Anterior cingulate cortex (tissue), 58 donors: ENCODE measurements at places on chromosomes 11 and 22.

- DNase-seq, result no peak
Observed at GRCh38 chr22:37726241-37726887, 29.5 kb downstream of the TRIOBP start.

GRCh38 chr22:49052560-49052959 is 775.1 kb downstream of the BRD1 start:
- no peak for DNase-seq

DNA sequence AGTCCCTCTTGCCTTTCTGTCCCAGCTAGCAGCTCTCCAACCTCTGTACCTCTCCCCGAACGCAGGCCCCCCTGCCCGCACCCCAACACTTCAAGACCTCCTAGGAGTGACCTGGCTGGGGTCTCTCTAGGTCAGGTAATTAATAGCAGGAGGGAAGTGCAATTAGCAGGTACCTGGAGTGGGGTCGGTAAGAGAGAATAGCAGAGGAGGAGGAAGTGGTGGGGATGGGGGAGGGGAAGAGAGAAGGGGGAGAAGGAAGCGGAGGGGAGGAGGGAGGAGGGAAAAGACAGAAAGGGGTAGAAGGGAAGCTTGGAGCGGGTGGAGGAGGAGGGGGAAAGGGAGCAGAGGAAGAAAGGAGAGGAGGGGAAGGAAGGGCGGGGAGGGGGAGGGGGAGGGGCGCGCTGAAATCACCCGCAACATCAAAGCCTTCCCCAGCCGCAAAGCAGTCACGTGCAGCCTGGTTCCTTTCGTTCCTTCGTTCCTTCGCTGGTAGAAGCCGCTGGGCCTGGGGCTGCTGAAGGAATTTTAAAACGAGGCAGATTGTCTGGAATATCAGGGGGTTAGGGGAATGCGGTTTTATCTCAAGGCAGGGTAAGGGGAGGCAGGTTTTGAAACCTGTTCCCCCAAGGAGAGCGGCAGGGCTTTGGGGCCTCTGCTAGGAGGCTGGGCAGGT is 29.3 kb upstream of the TCF20 start:
- DNase-seq, result no peak

DNA sequence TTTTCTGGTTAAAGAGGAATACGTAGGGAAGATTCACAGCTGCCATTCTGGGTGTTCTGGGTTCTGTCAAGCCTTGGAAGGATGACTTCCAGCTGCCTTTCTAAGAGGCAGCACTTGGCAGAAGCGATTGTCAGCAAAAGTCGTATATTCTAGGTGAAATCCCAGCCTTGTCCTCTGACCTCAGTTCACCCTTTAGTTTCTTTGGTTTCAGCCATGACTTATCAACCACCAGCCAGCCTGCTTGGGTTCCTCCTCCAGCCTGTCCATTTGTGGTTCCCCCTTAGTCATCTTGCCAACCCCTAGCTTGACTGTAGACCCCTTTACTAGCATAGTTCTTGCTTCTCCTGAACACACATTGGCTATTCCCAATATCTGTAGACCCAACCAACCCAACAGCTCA is 102.3 kb upstream of the CD44 start:
- no peak for DNase-seq

DNA sequence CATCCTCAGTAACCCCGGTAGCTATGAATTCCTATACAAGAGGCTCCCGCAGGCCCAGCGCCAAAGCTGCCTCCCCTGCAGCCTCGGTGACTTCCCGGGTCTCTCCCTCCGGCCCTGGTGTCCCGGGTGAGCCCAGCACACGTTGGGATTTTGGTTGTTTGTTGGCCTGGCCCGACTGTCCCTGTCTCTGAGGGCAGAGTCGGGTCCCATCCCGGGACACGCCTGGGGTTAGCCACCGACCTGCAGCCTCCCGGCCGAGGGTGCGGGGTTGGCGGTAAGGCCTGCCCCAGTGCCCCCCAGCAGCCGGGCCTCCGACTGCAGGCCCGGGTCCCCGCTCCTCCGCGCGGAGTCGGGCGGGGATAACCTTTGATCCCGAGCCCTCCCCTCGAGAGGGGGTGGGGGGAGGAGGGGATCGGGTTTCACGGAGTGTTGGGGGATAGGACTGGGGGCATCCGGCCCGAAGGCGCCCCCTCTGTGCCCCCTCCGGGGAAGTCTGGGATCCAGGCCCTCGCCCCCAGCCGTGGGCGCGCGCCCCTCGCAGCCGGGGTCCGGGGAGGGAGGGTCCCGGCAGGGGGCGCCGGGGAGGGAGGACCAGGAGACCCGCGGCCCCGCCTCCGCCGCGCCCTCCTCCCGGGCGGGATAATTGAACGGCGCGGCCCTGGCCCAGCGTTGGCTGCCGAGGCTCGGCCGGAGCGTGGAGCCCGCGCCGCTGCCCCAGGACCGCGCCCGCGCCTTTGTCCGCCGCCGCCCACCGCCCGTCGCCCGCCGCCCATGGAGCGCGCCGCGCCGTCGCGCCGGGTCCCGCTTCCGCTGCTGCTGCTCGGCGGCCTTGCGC is at the start of gene FBLN1:
FBLN1 (plus strand) TSS at position 669 of the 835 bp plus-strand sequence; CDS start at position 772, 103 bp downstream.
- no peak for DNase-seq

DNA sequence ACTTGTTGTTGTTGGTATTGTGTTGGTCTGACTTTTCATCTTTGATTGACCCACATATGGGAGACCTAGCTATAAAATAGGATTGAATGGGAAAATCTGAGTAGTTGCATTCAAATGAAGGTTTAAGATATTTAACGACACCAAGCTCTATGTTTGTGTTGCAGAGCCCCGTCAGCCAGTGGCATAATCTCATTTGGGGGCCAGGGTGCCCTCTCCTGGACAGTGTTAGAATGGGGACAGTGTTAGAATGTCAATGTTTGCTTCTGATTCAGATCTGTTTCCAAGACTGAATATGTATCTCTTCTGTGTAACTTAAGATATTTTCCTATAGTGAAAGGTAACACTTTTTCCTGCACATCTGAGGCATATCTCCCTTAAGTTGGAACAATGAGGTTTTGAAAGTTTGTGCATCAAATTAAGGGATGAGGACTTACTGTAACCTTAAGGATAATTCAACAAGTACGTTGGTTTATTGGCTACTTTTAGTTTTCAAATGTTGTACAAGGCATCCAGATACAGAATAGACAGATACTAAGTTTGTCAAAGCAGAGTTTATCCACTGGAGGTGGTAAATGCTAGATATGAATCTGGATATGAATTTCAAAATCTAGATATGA is 5.3 kb upstream of the OR52M1 start:
- peak; percentile 3 for DNase-seq

GRCh38 chr22:28341001-28341400 is 338.6 kb downstream of the TTC28 start:
- no peak for DNase-seq

DNA sequence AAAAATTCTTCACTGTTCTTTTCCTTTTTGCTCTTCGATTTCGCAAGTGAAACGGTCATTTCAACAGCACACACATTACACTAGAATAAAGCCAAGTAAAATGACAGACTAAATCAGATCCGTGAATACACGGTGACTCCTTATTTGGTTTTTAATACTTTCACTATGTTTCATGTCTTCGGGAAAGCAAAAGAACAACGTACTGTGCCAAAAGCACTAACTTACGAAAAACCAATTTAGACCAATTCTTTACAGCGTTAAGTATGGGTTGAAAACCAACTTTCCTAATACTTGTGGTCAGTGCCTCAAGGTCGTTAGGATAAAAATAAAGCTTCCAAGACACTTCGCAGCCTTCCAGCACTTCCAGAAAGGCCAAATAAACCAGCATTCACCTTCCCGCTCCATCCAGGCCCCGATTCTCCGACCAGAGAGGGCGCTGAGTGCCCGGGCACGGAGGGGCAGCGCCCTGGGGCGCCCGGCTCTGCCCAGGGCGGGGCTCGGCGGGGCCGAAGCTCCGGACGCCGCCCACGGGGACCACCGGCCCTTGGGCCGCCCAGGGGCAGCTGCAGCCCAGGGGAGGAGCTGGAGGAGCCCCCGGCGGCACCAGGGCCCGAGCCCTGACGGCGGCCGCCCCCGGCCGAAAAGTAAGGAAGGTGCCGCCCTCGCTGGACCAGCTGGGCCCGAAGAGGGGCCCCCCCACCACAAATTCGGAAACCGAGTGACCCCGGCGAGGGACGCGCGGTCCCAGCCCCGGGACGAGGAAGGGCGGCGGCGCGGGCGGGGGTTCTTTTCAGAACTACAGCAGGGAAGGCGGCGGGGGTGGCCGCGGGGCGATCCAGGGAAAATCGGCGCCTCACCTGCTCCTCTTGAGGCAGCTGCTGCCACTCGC is 499 bp downstream of the ATL3 start:
- peak; percentile 42 for DNase-seq

DNA sequence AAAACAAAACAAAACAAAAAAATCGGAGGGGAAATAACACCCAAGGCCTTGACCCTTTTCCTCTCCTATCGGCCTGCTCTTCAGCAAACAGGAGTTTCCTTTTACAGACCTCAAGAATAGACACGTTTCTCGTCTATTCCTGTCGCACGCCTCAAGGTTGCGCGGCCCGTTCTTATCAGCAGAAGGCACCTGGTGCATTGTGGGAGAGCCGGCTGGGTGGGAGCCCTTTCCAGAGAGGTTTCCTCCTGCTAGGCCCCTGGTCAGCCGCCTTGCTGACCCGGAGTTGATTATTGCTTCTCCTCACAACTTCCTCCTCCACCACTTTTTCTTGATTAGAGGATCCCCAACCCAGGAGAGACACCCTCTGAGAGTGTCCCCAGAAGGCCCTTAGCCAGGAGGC is 497.3 kb downstream of the MIAT start:
- DNase-seq, result no peak

- no peak for DNase-seq
Observed at GRCh38 chr22:48616656-48617055, 1211.0 kb downstream of the BRD1 start.

GRCh38 chr11:64861227-64861975 is 16.9 kb upstream of the CDC42BPG start:
- DNase-seq, result no peak

GRCh38 chr11:114762408-114762807 is 84.1 kb downstream of the NXPE2 start:
- peak; percentile 21 for DNase-seq

DNA sequence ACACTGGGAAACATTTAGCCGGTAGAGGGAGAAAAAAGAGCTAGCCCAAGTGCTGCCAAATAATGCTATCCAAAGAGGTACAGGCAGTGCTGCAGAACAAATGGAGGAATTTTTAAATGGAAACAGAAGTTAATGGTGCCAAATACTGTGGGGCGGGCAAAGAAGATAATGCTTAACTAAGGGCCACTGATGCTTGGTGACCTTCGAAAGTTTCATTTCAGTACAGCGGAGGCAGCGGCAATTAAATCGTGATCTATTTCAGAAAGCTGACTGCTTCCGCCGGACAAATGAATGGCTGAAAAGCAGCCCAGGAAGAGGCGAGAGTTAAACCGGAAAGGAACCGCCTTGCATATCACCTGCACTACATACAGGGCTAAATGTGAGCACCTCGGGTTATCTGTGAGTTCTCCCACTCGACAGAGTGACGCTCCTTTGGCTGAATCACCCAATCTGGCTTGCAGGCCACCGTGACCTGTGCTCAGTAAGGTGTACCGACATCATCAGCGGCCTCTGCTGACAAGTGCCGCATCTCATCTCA is 42.1 kb downstream of the CADM1 start:
- no peak for DNase-seq
